ENCODE measurements at places on chromosomes 11 and 22. TPM values are rescaled to one million over a fixed set of nuclear protein-coding genes. Genes with fewer than 3 reads are reported as not detected.
A peak's percentile ranks its signal among the peaks of the same experiment; 100 is the strongest.

Gene PANX2
- not detected for total RNA-seq

Gene RPS6KA4
- total RNA-seq, result 49.3 TPM

Gene INS
- total RNA-seq, result not detected

Gene EFCAB6
- total RNA-seq, result 8.4 TPM

Gene TENM4
- 306 TPM for total RNA-seq

Gene TMPRSS6
- not detected for total RNA-seq

Gene TEX54
- not detected for total RNA-seq

Gene ART5
- not detected for total RNA-seq

Gene PAX6
- 4.2 TPM for total RNA-seq

Gene SCUBE1
- 0.10 TPM for total RNA-seq

Gene SHISAL1
- total RNA-seq, result 0.05 TPM

Gene SMC1B
- total RNA-seq, result not detected

- DNase-seq, result peak; percentile 48
Observed at GRCh38 chr11:11916981-11917399, 75.2 kb downstream of the USP47 start.

DNA sequence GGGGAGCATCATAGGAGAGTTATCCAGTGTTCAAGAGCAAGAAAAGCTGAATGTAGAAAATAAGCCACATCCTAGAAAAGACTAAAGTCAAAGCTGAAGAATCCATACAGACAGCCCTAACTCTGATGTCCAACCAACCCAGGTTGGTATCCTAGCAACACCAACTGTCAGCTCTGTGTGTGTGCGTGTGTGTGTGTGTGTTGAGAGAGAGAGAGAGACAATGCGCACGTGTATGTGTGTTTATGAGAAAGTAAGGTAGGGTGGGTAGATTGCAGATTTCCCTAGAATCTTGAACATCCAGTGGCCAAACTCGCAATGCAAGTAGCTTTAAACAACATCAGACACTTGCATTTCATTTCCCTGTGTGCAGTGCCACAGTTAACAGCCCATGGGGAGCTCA, 274.9 kb downstream of the FAM181B start:
- no peak for DNase-seq

GRCh38 chr11:110857892-110858546, 145.8 kb upstream of the ARHGAP20 start:
- DNase-seq, result peak; percentile 44

GRCh38 chr22:20946080-20946986, 20.7 kb upstream of the AIFM3 start:
- peak; percentile 45 for DNase-seq

DNA sequence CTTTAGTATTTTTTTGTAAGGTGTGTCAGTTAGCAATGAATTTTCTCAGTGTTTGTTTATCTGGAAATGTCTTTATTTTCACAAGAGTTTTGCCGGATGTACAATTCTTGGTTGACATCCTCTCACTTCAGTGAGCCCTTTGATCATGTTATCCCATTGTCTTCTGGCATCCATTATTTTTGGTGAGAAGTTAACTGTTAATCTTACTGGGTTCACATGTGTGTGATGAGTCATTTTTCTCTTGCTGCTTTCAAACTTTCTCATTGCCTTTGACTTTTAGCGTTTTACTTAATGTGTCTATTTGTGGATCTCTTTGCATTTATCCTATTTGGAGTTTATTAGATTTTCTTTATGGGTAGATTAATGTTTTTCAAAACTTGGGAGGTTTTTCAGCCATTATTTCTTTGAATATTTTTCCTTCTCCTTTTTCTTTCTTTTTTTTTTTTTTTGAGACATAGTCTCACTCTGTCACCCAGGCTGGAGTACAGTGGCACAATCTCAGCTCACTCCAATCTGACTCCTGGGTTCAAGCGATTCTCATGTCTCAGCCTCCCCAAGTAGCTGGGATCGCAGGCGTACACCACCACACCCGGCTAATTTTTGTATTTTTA, 100.5 kb upstream of the RRM1 start:
- peak; percentile 69 for DNase-seq

GRCh38 chr11:17744151-17744940, 9.8 kb downstream of the KCNC1 start:
- no peak for DNase-seq

- DNase-seq, result no peak
Observed at GRCh38 chr11:27998552-27998951, 109.4 kb downstream of the KIF18A start.

GRCh38 chr11:62046568-62047100, 77.2 kb upstream of the INCENP start:
- DNase-seq, result no peak

DNA sequence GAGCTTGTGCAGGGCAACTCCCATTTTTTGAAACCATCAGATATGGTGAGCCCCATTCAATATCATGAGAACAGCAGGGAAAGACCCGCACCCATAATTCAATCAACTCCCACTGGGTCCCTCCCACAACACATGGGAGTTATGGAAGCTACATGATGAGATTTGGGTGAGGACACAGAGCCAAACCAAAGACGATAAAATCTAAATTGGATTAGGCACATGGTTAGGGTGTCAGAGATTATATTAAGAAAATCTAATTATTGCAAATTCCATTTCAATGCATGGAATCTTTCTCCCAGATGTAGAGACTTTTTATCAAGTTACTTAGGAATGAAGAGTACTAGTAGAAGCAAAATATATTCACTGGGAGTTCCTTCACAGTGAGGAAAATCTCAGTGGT, 324.9 kb downstream of the JRKL start:
- DNase-seq, result no peak

DNA sequence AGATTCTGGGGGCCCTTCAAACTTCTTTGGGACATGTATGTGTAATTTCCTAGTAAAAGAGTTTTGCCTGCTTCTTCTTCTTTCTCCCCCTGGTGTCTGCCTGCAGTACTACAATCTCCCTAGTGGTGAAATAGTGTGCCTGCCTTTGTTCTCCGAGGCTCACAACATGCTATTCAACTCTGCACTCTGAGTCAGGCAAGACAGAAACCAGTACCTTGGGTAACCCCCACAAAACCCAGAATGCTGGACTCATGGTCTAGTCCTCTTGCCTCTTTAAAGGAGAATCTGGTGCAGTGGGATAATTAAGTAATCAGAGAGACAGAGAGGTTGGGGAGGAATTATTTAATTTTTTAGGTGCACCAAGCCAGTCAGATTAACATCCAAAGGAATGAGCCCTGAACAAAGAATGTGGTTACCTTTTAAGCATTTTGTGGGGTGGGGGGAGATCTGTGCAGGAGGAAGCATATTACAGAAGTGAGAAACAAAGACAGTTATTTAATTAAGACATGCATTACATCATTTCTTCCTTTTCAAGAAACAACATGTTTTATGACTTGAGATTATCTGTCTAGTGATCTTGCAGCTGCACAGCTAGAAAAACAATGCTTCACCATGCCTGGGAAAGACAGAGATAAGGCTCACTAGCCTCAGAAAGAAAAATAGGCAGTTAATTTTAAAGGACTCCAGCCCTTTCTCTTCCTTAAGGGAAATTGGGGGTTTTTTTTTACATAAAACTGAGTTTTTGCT, 11.0 kb upstream of the MS4A6A start:
- peak; percentile 59 for DNase-seq

DNA sequence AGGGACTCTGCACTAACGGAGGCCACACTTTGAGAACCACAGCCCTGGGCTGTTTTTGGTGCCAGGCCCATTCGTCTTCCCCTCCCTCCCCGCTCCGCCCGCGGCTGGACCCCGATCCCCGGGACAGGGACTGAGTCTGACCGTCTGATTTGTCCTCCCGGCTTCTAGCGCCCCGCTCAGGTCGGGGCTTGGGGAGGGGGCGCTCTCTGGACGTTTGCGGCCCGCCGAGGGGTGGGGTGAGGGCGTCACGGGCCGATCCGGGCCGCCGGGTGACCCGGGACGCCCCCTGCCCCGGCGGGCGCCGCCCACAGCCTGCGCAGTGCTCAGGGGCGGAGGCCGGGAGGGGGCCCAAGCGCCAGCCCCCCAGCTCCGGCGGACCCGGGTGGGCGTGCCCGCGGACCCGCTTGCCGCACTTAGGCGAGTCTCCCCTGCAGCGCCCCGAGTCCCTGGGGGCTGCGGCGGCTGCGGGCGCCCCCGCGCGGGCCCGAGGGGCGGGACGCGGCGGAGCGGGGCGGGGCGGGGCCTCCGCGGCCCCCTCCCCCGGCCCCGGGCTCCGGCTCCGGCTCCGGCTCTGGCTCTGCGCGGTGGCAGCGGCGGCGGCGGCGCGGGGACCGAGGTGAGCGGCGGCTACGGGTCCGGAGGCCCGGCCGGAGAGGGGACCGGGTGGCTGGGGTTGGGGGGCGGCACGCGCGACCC, 33.7 kb upstream of the PRR5 start:
- no peak for DNase-seq

DNA sequence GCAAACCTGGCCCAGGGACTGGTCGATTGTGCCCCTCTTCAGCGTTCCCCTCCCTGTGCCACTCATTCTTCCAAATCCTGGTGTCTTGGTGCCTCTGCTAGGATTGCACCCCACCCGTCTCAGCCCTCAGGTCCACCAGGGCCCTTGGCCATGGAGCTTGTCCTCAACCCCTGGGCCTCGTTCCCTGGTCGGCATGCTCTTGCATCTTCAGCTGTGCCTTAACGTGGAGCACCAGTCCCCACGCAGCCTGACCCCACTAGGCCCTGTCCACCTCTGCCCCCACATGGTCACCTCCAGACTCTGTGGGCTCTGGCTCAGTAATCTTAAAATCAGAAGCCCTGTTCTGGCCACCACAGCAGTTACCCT, 61.1 kb downstream of the OSBP2 start:
- no peak for DNase-seq

DNA sequence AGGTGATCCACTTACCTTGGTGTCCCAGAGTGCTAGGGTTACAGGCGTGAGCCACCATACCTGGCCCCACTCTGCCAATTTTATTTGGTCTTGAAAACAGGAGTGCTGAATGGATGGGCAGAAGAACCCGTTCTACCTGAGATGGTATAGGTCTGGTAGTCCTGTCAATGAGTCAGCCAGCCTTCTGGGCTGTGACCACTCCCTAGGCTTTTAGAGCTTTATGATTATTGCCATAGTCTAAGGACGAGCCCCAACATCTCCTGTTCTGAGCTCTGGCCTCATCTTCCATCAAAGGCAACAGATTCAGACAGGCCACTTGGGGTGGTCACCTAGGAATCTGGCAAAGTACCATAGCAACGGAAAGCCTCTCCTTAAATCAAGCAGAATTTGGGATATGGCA, 11.5 kb downstream of the ZDHHC5 start:
- DNase-seq, result no peak

GRCh38 chr22:21642584-21643448, 714 bp downstream of the SDF2L1 start:
- DNase-seq, result peak; percentile 47

DNA sequence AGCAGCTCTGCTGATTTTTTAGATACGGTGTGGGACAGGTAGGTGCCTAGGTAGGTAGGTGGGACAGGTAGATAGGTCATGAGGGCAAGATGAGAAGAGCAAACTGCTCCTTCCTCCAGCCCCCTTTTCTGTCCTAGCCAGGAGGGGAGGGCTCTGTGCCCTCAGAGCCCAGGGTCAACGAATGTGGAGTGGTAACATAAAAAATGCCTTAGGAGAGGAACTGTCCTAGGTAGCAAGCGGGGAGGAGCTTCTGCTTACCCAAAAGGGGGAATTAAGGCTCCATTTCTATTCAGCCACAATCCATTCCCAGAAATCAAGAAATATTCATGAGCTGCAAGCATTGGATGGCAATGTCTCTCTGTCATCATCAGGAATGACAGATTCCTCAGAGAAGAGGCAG, 234.8 kb downstream of the GRIK4 start:
- no peak for DNase-seq

- DNase-seq, result peak; percentile 62
Observed at GRCh38 chr11:30346068-30346688, 23.3 kb downstream of the ARL14EP start.

DNA sequence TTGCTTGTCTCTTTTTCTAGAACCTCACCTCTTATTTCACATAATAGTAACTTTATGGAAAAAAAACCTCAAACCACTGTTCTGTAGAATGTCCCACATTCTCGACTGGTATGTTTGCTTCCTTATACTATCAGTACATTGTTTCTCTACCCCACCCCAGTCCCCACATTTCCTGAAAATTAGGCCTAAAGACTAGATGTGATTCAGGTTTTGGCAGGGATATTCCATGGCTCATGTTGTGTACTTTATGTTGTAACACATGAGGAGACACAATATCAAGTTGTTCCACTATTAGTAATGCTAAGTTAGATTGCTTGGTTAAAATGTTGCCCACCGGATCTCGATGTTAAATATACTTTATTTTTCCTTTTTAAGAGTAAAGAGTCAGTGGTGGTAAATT, 34.7 kb downstream of the DDIAS start:
- no peak for DNase-seq

GRCh38 chr11:122398167-122398566, 257.4 kb upstream of the UBASH3B start:
- no peak for DNase-seq

Data from renal cortical epithelial cell (primary cell).